ENCODE measurements at places on chromosomes 1 and 21.

DNA sequence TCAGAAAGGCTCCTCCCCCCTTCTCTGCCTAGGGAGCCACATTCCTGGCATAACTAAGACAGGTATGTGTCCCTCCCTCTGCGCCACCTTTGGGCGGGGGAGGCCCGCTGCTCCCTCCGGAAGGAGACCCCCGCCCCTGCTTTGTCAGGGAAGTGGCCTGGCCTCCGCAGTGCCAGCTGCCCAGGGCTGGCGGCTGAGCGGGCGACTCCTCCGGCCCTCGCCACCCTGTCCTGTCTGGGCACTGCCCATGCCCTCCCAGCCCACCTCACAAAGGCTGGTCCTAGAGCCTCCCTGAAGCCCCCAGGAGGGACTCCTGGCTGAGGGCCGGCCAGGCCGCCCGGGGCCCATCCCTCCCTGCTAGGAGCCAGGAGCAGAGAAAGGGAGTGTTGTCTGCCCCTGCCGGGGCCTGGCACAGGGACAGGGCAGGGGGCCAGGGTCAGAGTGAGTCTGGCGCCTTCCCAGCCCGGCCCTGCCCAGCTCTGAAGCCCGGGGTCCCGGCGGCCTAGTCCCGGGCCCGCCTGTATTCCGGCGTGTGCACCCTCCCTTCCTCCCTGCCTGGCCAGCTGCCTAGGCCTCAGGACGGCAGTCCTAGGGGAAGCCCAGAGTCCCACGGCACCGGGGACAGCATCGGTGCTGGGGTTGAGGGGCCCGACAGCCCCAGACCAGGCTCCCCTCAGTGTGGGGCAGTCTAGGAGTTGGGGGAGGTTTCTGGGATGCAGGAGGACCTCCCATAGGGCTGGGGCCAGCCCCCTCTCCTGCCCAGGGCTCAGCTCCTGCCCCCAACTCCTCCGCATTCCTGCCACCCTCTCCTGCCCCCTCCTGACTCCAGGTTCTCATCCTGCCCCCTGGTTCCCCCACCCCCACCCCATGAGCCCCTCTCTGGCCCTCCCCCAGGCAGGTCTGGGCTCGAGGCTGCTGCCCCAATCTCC lies 5.1 kb downstream of the AGRN start:
- no peaks in the 10 kb centered on the region for H3K36me3 ChIP-seq
- H3K27me3 ChIP-seq, result no peaks in the 10 kb centered on the region
- no peak overlapping the region for H3K27ac ChIP-seq
- H3K4me3 ChIP-seq, result no peak overlapping the region

DNA sequence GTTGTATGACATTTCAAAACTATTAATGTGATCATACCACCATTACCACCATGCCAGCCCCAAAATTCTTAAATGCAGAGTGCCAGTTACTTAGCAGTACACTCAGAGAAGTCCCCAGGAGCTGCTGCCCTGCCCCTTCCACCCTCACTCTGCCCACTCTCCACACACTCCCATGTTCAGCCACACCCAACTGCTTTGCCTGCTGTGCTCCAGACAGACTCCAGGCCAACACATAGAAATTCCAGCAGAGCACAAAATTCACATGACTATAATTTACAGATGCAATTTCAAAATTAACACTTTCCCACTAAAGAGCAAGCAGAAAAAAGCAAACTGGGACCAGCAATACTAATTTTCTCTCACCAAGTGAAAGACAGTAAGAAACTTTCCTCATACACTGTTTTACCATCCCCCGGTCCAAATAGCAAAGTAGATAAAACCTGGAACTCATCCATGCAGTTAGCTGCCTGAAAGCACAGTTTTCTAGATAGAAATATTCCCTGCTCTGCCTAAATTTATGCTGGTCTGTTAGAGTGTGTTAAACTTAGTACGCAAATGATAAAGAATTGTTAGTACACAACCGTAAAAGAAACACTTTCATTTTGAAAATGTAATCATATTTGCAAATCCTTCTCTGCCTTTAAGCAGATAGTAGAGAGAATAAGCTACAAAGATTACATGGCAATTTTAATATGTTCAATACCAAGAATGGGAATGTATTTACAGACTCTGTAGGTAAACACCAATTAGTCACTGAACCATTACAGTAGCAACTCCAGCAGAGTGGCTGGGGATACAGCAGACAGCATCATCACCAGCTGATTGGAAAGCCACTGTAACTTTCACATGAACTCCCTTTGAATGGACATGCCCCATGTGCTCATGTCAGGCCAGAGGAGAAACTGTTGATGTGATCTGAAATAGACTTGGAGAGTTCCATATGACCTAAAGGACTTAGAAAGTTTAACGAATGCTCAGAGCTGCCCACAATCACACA lies 176.5 kb downstream of the VAV3 start:
- no peak for DNase-seq
- no peaks in the 10 kb centered on the region for H3K27me3 ChIP-seq
- peak overlapping the region; percentile 28 for H3K4me3 ChIP-seq
- H3K36me3 ChIP-seq, result peaks cover 3% of the 10 kb centered on the region
- peaks cover 41% of the 10 kb centered on the region for H3K4me1 ChIP-seq
- peak overlapping the region; percentile 83 for H3K27ac ChIP-seq

DNA sequence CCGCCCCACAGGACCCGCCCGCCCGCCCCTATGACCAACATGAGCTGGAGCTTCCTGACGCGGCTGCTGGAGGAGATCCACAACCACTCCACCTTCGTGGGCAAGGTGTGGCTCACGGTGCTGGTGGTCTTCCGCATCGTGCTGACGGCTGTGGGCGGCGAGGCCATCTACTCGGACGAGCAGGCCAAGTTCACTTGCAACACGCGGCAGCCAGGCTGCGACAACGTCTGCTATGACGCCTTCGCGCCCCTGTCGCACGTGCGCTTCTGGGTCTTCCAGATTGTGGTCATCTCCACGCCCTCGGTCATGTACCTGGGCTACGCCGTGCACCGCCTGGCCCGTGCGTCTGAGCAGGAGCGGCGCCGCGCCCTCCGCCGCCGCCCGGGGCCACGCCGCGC lies 7.9 kb upstream of the IBA57 start:
- no peaks in the 10 kb centered on the region for H3K36me3 ChIP-seq
- DNase-seq, result no peak
- H3K27me3 ChIP-seq, result no peaks in the 10 kb centered on the region
- H3K27ac ChIP-seq, result no peak overlapping the region
- H3K4me3 ChIP-seq, result no peak overlapping the region
- H3K4me1 ChIP-seq, result peaks cover 10% of the 10 kb centered on the region

DNA sequence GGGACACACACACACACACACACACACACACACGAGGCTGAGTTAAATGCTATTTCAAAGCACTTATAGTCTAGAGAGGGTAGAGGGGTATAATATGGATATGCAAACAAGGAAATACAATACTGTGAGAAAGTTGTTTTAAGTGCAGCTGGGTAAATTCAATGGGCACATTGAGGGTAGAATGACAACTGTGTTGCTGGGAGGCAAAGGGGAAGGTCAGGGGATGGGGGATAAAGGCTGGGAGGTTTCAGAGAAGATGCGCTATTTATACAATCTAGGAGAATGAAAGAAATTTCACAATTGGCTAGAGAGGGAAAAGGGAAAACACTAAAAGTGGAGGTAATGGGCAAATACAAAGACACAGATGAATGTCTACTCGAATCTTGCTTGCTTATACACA lies 19.4 kb downstream of the EXTL2 start:
- H3K27ac ChIP-seq, result no peak overlapping the region
- H3K36me3 ChIP-seq, result peaks cover 6% of the 10 kb centered on the region
- no peak for DNase-seq
- no peak overlapping the region for H3K4me3 ChIP-seq
- no peaks in the 10 kb centered on the region for H3K4me1 ChIP-seq
- H3K27me3 ChIP-seq, result peaks cover 7% of the 10 kb centered on the region

- H3K36me3 ChIP-seq, result peaks cover 2% of the 10 kb centered on the region
- H3K4me1 ChIP-seq, result peaks cover 16% of the 10 kb centered on the region
- H3K27me3 ChIP-seq, result no peaks in the 10 kb centered on the region
- H3K27ac ChIP-seq, result peak overlapping the region; percentile 85
- DNase-seq, result no peak
- no peak overlapping the region for H3K4me3 ChIP-seq
Observed at GRCh38 chr1:87044840-87045239, 130.4 kb downstream of the HS2ST1 start.

DNA sequence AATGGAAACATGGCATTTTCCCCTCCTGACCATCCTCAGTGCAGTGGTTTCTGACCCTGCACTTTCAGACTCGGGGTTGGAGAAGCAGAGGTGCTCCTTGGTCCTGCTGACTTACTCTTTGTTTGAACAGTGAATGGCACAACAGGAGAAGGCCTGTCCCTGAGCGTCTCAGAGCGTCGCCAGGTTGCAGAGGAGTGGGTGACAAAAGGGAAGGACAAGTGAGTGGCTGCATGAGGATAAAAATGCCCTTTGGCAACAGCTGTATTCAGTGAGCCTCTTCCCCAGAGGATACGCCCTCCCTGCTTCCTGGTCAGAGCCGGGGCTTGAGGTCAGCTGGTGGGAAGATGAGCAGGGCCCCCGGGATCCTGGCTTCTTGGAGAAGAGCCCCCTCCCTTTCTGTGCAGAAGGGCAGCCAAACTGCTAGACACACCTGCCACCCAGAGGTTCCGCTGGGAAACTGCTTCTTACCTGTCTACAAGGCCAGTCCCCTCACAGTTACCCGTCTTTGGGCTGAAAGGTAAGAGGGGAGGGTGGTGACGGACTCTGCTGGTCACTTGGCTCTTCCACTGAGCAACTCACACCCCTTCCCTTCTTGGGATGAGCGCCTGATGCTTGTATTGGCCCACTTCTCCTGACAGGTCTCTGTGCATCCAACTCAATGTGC lies 16.6 kb downstream of the NPL start:
- H3K4me3 ChIP-seq, result no peak overlapping the region
- no peak overlapping the region for H3K27ac ChIP-seq
- peaks cover 2% of the 10 kb centered on the region for H3K36me3 ChIP-seq
- no peaks in the 10 kb centered on the region for H3K27me3 ChIP-seq
- DNase-seq, result no peak

GRCh38 chr1:12478612-12478985 lies 139.4 kb downstream of the DHRS3 start:
- peak overlapping the region; percentile 93 for H3K27ac ChIP-seq
- peaks cover 55% of the 10 kb centered on the region for H3K4me1 ChIP-seq
- H3K36me3 ChIP-seq, result peaks cover 2% of the 10 kb centered on the region
- DNase-seq, result peak; percentile 14
- H3K4me3 ChIP-seq, result peak overlapping the region; percentile 74

DNA sequence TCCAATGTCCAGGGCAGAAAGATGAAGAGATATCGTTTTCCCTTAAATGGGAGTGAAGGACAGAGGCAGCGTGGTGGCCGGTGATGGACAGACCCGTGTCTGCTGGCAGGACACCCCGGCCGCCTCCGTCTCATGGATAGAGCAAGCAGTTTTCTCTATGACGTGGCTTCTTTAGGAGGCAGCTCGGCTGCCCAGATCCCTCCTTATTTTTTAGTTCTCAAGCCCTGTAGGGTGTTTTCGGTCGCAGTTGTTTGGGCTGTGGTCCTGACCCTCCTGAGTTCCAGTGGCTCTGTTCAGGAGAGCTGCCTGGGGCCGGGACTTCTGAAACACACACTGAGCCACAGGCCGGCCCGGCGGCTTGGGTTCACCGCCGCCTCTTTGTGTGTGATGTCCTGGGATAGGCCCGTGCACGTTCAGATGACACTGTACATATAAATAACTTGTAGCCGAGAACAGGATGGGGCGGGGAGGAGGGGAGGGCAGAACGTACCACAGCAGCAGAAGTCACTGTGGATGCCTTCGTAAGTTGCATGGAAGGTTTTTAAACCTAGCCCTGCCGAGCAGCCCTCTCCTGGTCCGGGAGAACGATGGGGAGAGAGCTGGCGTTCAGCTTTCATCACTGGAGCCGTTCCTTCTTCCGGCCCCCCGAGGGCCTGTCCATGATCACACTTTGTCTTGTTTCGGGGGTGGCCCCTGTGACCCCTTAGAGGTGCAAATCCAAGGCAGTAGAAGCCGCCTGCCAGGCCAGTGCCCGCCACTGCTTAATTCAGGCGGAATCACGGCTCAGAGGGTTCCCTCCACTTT lies 65.2 kb downstream of the SIK1 start:
- peak; percentile 26 for DNase-seq
- peaks cover 13% of the 10 kb centered on the region for H3K27me3 ChIP-seq
- peak overlapping the region; percentile 93 for H3K27ac ChIP-seq
- peaks cover 19% of the 10 kb centered on the region for H3K4me1 ChIP-seq

GRCh38 chr1:23591460-23592208 lies 32.3 kb upstream of the ID3 start:
- peaks cover 35% of the 10 kb centered on the region for H3K4me1 ChIP-seq
- no peak for DNase-seq
- H3K27me3 ChIP-seq, result no peaks in the 10 kb centered on the region
- no peaks in the 10 kb centered on the region for H3K36me3 ChIP-seq

GRCh38 chr1:186905561-186905960 lies 76.8 kb downstream of the PLA2G4A start:
- no peaks in the 10 kb centered on the region for H3K27me3 ChIP-seq
- no peaks in the 10 kb centered on the region for H3K36me3 ChIP-seq
- no peaks in the 10 kb centered on the region for H3K4me1 ChIP-seq
- no peak overlapping the region for H3K4me3 ChIP-seq
- no peak for DNase-seq

GRCh38 chr21:39066829-39067780 lies 116.1 kb downstream of the PSMG1 start:
- DNase-seq, result no peak
- peaks cover 12% of the 10 kb centered on the region for H3K27me3 ChIP-seq
- no peak overlapping the region for H3K4me3 ChIP-seq
- H3K4me1 ChIP-seq, result no peaks in the 10 kb centered on the region
- H3K27ac ChIP-seq, result no peak overlapping the region

- DNase-seq, result peak; percentile 14
- H3K27me3 ChIP-seq, result no peaks in the 10 kb centered on the region
- peak overlapping the region; percentile 84 for H3K27ac ChIP-seq
- peaks cover 9% of the 10 kb centered on the region for H3K36me3 ChIP-seq
- H3K4me3 ChIP-seq, result peak overlapping the region; percentile 43
Observed at GRCh38 chr1:151340870-151341754, 5.9 kb downstream of the RFX5 start.

DNA sequence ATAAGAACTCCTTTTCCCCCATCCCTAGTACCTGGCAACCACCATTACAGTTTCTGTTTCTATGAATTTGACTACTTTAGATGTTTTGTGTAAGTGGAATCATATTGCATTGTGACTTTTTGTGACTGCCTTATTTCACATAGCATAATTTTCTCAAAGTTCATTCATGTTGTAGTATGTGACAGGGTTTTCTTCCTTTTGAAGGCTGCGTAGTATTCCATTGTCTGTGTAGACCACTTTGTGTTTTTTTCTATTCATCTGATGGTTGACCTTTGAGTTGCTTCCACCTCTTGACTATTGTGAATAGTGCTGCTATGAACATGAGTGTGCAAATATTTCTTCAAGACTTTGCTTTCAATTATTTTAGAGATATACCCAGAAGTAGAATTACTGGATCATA lies 225.8 kb upstream of the L1TD1 start:
- no peak for DNase-seq
- peaks cover 3% of the 10 kb centered on the region for H3K36me3 ChIP-seq
- H3K4me1 ChIP-seq, result no peaks in the 10 kb centered on the region
- H3K4me3 ChIP-seq, result no peak overlapping the region

- DNase-seq, result no peak
- H3K27me3 ChIP-seq, result peaks cover 24% of the 10 kb centered on the region
- H3K27ac ChIP-seq, result no peak overlapping the region
- no peaks in the 10 kb centered on the region for H3K4me1 ChIP-seq
Observed at GRCh38 chr1:225642177-225642576, 10.7 kb downstream of the ENAH start.

Measured in T-helper 17 cell (primary cell).